ENCODE measurements at places on chromosomes 6 and 20.

GRCh38 chr6:33771146-33772081, 17.5 kb downstream of the LEMD2 start:
- no peaks in the 10 kb centered on the region for H3K27me3 ChIP-seq
- H3K27ac ChIP-seq = no peak overlapping the region
- DNase-seq = peak; percentile 81

GRCh38 chr6:116924245-116924644, 47.2 kb downstream of the RFX6 start:
- no peak overlapping the region for H3K27ac ChIP-seq
- no peaks in the 10 kb centered on the region for H3K36me3 ChIP-seq
- DNase-seq = no peak
- no peak overlapping the region for H3K4me3 ChIP-seq
- no peaks in the 10 kb centered on the region for H3K4me1 ChIP-seq

DNA sequence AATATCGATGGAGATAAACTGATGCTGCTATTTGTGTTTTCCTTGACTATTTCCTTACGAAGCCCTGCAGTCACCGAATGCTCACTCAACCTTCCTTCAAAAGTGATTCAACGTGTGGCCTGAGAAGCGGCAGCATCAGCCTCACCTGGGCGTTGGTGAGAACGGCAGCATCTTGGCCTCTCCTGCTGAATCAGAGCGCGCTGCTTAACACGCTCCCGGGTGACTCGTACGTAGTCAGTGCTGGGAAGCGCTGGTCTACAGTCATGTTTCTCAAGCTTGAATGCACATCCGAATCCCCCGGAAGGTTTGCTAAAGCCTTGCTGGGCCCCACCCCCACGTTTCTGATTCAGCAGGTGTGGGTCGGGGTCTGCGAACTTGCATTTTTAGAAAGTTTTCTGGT, 214.1 kb upstream of the RREB1 start:
- no peaks in the 10 kb centered on the region for H3K36me3 ChIP-seq
- peaks cover 4% of the 10 kb centered on the region for H3K4me1 ChIP-seq
- H3K27ac ChIP-seq = no peak overlapping the region
- no peak for DNase-seq

- no peak overlapping the region for H3K4me3 ChIP-seq
- no peaks in the 10 kb centered on the region for H3K36me3 ChIP-seq
- peaks cover 18% of the 10 kb centered on the region for H3K27me3 ChIP-seq
- H3K27ac ChIP-seq = no peak overlapping the region
Measured at GRCh38 chr6:99282479-99283062, 66.9 kb downstream of the FAXC start.

DNA sequence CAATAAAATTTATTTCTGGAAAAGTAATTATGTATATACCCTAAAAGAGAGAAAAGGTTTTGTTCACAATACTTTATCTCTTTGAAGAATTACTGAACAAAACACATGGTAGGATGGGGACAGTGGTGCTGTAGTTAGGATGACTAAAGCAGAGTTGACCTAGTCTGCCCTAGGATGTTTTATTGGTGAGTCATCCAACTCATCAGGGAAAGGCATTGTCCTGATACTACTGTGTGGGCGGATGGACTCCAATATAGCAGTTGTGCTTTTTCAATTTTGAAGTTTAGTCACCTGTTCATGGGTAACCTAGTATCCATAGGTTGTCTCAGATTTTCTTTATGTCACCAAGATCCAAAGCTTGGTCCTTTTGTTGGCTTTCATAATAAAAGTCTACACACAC, 53.3 kb upstream of the EYS start:
- no peak overlapping the region for H3K4me3 ChIP-seq
- no peaks in the 10 kb centered on the region for H3K4me1 ChIP-seq
- H3K36me3 ChIP-seq = no peaks in the 10 kb centered on the region

- no peak overlapping the region for H3K27ac ChIP-seq
- no peaks in the 10 kb centered on the region for H3K4me1 ChIP-seq
- no peaks in the 10 kb centered on the region for H3K36me3 ChIP-seq
- no peak overlapping the region for H3K4me3 ChIP-seq
Measured at GRCh38 chr6:141134723-141135122, 998.0 kb upstream of the GJE1 start.

GRCh38 chr20:1998715-1999114, 4.9 kb upstream of the PDYN start:
- no peaks in the 10 kb centered on the region for H3K4me1 ChIP-seq
- no peaks in the 10 kb centered on the region for H3K36me3 ChIP-seq
- peaks cover 24% of the 10 kb centered on the region for H3K27me3 ChIP-seq

GRCh38 chr6:105515054-105515453, 112.2 kb upstream of the PREP start:
- no peak for DNase-seq
- peaks cover 24% of the 10 kb centered on the region for H3K27me3 ChIP-seq
- no peak overlapping the region for H3K27ac ChIP-seq
- H3K36me3 ChIP-seq = peaks cover 3% of the 10 kb centered on the region
- H3K4me1 ChIP-seq = no peaks in the 10 kb centered on the region

GRCh38 chr6:31363811-31364210, 6.8 kb upstream of the HLA-B start:
- peaks cover 7% of the 10 kb centered on the region for H3K36me3 ChIP-seq
- no peak overlapping the region for H3K27ac ChIP-seq
- no peak for DNase-seq
- no peak overlapping the region for H3K4me3 ChIP-seq

- H3K27me3 ChIP-seq = no peaks in the 10 kb centered on the region
- DNase-seq = no peak
- H3K4me1 ChIP-seq = peaks cover 53% of the 10 kb centered on the region
- H3K36me3 ChIP-seq = peaks cover 47% of the 10 kb centered on the region
- peak overlapping the region; percentile 93 for H3K27ac ChIP-seq
Measured at GRCh38 chr6:30814146-30815040, 69.9 kb upstream of the DDR1 start.

DNA sequence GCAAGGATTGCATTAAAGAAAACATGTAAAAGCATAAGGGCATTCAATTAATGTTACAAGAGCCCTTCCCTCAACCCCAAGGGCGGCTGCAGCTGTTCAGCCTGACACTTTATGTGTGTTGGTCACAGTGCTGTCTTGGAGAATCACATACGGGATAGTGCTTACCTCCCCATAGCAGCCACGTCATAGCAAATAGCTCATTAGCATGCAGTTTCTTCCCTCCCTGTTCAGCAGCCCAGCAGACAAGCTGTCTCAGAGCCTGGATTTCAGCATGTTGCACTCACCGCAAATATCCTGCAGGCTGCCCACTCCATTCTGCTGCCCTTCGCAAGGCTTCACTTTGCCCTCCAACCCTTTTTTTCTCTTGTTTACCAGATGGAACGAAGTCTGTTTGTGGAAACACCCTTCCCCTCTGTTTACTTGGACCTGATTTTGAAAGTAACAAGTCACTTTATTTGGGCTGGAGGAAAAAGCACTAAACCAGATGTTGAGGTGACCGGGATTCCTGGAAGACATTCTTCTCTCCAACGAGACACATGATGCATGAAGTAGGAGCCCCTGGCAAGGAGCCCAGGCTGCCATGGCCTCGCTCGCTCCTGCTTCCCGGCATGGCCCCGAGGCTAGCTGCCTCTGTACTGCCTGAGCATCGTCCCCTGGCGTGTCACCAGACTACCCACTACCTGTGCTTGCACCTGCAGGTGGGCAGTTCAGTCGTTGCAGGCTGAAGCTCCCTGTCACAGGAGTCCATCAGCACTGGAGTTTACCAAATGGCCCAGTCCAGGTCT, 151.6 kb upstream of the GMDS start:
- H3K4me3 ChIP-seq = no peak overlapping the region
- no peaks in the 10 kb centered on the region for H3K36me3 ChIP-seq
- no peak overlapping the region for H3K27ac ChIP-seq
- no peaks in the 10 kb centered on the region for H3K4me1 ChIP-seq

- DNase-seq = peak; percentile 44
- no peaks in the 10 kb centered on the region for H3K36me3 ChIP-seq
- peaks cover 7% of the 10 kb centered on the region for H3K4me1 ChIP-seq
- no peak overlapping the region for H3K27ac ChIP-seq
- peak overlapping the region; percentile 48 for H3K4me3 ChIP-seq
Measured at GRCh38 chr6:46491628-46492547, 639 bp upstream of the RCAN2 start.

GRCh38 chr6:16157909-16158308, 29.0 kb downstream of the MYLIP start:
- DNase-seq = no peak
- no peak overlapping the region for H3K4me3 ChIP-seq
- H3K27ac ChIP-seq = no peak overlapping the region
- H3K36me3 ChIP-seq = peaks cover 40% of the 10 kb centered on the region
- peaks cover 14% of the 10 kb centered on the region for H3K4me1 ChIP-seq
- peaks cover 2% of the 10 kb centered on the region for H3K27me3 ChIP-seq

- no peak overlapping the region for H3K27ac ChIP-seq
- DNase-seq = no peak
- H3K27me3 ChIP-seq = no peaks in the 10 kb centered on the region
- H3K4me1 ChIP-seq = peaks cover 7% of the 10 kb centered on the region
Measured at GRCh38 chr6:14705841-14706377, 540.0 kb upstream of the JARID2 start.

- H3K4me1 ChIP-seq = no peaks in the 10 kb centered on the region
- no peak overlapping the region for H3K4me3 ChIP-seq
- no peak for DNase-seq
- no peak overlapping the region for H3K27ac ChIP-seq
Measured at GRCh38 chr20:51609251-51609650, 66.7 kb upstream of the NFATC2 start.

- H3K4me1 ChIP-seq = peaks cover 19% of the 10 kb centered on the region
- no peak overlapping the region for H3K4me3 ChIP-seq
- no peak overlapping the region for H3K27ac ChIP-seq
- H3K27me3 ChIP-seq = peaks cover 53% of the 10 kb centered on the region
- DNase-seq = no peak
- no peaks in the 10 kb centered on the region for H3K36me3 ChIP-seq
Measured at GRCh38 chr20:38302786-38303185, 1.2 kb upstream of the BPI start.

DNA sequence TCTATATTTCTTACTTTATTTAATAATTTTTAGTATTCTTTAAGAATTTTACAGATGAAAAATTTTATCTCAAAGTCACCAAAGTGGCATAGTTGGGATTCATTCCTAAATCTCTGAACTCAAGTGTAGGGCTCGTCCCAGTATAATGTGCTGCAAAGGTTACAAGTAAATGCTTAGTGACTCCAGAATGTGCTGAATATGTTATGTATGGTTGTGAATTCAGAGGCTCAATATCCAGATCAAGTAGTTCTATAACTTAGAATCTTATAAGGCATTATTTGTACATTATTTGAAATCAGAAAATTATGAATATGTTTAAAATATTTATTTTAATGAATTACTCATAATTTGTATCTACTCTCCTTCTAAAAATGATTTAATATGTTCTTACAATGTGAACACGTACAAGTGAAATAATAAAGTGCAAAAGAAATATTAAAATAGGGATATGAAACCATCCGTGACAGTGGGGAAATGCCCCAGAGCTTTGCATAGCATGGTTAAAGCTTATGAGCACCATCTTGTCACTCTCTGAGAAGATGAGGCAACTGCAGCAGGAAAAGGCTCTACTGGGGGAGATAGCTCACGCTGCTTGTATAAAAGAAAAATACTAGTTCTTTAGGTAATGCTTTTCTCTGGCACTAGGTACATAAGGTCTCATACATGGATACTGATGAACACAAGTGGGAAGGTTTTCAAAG, 259.0 kb downstream of the FOXC1 start:
- no peaks in the 10 kb centered on the region for H3K36me3 ChIP-seq
- no peak for DNase-seq
- no peak overlapping the region for H3K4me3 ChIP-seq
- peaks cover 3% of the 10 kb centered on the region for H3K4me1 ChIP-seq

DNA sequence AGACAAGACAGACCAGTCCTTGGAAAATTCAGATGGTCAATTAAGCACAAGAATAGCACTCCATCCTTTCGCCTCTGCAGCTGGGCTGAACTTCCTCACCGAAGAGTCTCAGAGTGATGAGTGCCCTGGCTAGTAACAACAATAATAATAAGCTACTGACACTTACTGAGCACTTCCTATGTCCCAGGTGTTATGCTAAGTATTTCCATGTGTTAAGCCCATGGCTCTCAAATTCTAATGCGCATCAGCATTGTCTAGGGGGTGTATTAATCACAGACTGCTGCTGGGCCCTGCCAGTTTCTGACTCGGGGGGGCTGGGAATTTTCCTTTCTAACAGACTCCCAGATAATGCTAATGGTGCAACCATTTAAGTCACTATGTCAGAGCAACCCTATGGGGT, 118.2 kb upstream of the LRFN2 start:
- H3K4me3 ChIP-seq = no peak overlapping the region
- no peaks in the 10 kb centered on the region for H3K36me3 ChIP-seq
- no peak for DNase-seq
- H3K27me3 ChIP-seq = peaks cover 14% of the 10 kb centered on the region
- H3K27ac ChIP-seq = no peak overlapping the region
- H3K4me1 ChIP-seq = no peaks in the 10 kb centered on the region

GRCh38 chr6:105346052-105346451, 56.8 kb downstream of the PREP start:
- peaks cover 2% of the 10 kb centered on the region for H3K4me1 ChIP-seq
- H3K36me3 ChIP-seq = peaks cover 37% of the 10 kb centered on the region
- H3K4me3 ChIP-seq = no peak overlapping the region

DNA sequence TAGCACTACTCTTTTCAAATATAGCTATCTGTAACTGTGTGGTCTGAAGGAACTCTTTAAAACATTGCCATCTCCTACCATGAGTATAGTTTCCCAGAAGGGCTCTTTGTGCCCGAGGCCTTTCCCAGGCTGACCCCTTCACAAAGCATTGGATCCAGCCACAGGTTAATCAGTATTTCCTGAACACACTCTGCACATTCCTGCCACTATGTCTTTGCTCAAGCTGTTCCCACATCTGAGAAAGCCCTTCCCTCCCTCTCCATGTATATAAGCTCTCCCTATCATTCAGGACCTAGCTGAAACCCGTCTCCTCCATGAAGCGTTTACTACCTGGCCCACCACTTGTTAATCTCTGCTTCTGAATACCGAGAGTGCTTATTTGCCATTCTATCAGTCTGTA, 47.8 kb upstream of the PKHD1 start:
- H3K27me3 ChIP-seq = peaks cover 17% of the 10 kb centered on the region
- peaks cover 2% of the 10 kb centered on the region for H3K4me1 ChIP-seq
- H3K27ac ChIP-seq = no peak overlapping the region
- no peak for DNase-seq
- no peak overlapping the region for H3K4me3 ChIP-seq

- H3K4me1 ChIP-seq = peaks cover 8% of the 10 kb centered on the region
- H3K27ac ChIP-seq = no peak overlapping the region
- no peak for DNase-seq
- no peak overlapping the region for H3K4me3 ChIP-seq
Measured at GRCh38 chr20:53763707-53764414, 170.2 kb upstream of the ZNF217 start.

- no peak overlapping the region for H3K27ac ChIP-seq
- DNase-seq = no peak
- no peak overlapping the region for H3K4me3 ChIP-seq
- H3K4me1 ChIP-seq = no peaks in the 10 kb centered on the region
- no peaks in the 10 kb centered on the region for H3K36me3 ChIP-seq
- peaks cover 2% of the 10 kb centered on the region for H3K27me3 ChIP-seq
Measured at GRCh38 chr20:53522026-53522425, 71.6 kb downstream of the ZNF217 start.

GRCh38 chr20:60976913-60977312, 275.1 kb upstream of the CDH4 start:
- H3K4me3 ChIP-seq = no peak overlapping the region
- H3K27ac ChIP-seq = no peak overlapping the region
- DNase-seq = no peak

- H3K4me1 ChIP-seq = no peaks in the 10 kb centered on the region
- H3K27ac ChIP-seq = no peak overlapping the region
- H3K36me3 ChIP-seq = peaks cover under 1% of the 10 kb centered on the region
- no peak overlapping the region for H3K4me3 ChIP-seq
- peaks cover 6% of the 10 kb centered on the region for H3K27me3 ChIP-seq
- no peak for DNase-seq
Measured at GRCh38 chr6:108417027-108417426, 122.2 kb downstream of the AFG1L start.
